Osteoblast (primary cell): ENCODE measurements at places on chromosomes 4 and X. TPM values are rescaled to one million over a fixed set of nuclear protein-coding genes. Genes with fewer than 3 reads are reported as not detected.

DNA sequence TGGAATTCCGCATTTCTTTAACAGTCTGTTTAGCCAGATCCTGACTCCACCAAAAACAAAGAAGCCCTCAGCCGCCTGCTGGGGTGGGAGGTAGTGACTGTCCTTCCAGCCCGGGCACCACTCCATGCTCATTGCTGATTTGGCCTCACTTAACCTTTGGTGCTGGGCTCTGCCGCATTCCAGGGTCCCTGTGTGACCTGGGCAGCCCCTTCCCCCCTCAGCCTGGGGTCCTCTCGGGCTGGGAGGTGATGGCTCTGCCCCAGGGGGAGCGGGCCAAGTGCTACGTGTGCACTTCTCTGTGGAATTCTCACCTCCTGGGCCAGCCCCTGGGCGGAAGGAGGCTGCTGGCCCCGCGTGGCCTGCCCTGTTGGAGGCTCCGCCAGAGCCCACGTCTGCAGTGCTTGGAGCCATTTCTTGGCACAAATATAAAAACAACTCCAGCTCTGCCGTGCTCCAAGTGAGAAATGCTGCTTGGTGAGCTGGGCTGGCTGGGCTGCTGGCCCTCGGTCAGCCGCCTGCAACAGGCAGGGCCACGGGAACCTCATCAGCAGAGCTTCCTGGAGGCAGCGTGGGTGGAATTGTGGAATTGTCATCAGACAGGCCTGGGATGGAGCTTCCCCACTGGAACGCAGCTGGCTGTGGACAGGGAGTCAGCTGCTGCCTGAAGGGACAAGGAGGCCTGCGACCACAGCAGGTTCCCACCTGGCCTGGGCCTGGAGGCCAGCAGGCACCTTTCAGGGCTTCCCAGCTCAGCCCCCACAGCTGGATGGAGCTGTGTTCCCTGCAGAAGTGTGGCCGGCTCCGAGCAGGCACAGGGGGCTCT, 66.0 kb downstream of the TRMT44 start:
- peaks cover 16% of the 10 kb centered on the region for H3K4me1 ChIP-seq
- H3K27ac ChIP-seq: peak overlapping the region; percentile 83
- H3K36me3 ChIP-seq: no peaks in the 10 kb centered on the region
- peaks cover 18% of the 10 kb centered on the region for H3K27me3 ChIP-seq

GRCh38 chrX:11382930-11383329, 89.7 kb downstream of the AMELX start:
- DNase-seq: no peak
- H3K27me3 ChIP-seq: no peaks in the 10 kb centered on the region
- no peak overlapping the region for H3K4me3 ChIP-seq
- H3K27ac ChIP-seq: peak overlapping the region; percentile 12
- peaks cover 9% of the 10 kb centered on the region for H3K4me1 ChIP-seq

- DNase-seq: no peak
- no peak overlapping the region for H3K4me3 ChIP-seq
- no peaks in the 10 kb centered on the region for H3K27me3 ChIP-seq
Measured at GRCh38 chr4:144203155-144203554, 62.6 kb upstream of the GYPA start.

DNA sequence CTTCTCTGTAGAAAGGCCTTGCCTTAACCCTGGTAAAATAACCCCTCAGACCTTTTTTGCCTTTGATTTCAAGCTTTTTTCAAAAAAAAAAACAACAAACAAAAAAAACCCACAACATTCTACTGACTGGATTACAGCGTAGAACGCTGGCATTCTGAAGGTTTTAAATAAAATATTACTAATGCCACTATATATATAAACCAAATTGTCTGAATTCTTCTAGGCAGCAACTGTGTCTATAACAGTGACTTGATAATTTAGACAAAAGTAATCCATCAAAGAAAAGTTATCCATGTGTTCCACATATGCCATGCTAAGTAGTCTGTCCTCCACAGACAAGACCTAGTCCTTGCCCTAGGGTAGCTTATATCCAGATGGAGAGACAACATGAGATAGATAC, 33.6 kb upstream of the CXCL8 start:
- H3K27me3 ChIP-seq: no peaks in the 10 kb centered on the region
- DNase-seq: no peak
- H3K4me3 ChIP-seq: no peak overlapping the region

DNA sequence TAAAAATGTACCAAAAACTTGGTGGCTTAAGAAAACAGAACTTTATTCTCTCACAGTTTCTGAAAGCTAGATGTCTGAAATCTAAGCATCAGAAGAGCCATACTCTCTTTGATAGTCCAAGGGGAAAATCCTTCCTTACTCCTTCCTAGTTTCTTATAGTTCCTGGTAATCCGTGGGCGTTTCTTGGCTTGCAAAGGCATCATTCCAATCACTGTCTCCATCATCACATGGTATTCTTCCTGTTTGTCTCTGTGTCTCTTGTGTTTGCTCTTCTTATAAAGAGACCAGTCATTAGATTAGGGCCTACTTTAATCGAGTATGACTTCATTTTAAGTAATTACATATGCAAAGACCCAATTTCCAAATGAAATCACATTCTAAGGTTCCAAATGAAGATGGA, 118.9 kb upstream of the FSTL5 start:
- DNase-seq: no peak
- H3K4me3 ChIP-seq: no peak overlapping the region
- H3K36me3 ChIP-seq: no peaks in the 10 kb centered on the region
- no peaks in the 10 kb centered on the region for H3K4me1 ChIP-seq
- H3K27me3 ChIP-seq: no peaks in the 10 kb centered on the region

Gene LRCH2
- 2.1 and 2.5 TPM in 2 replicates for total RNA-seq

- no peaks in the 10 kb centered on the region for H3K4me1 ChIP-seq
- no peak overlapping the region for H3K4me3 ChIP-seq
- H3K27ac ChIP-seq: no peak overlapping the region
- no peaks in the 10 kb centered on the region for H3K36me3 ChIP-seq
- no peak for DNase-seq
Measured at GRCh38 chr4:117527601-117528000, 442.2 kb upstream of the TRAM1L1 start.
